ENCODE measurements at places on chromosomes 7 and 10.

GRCh38 chr7:3859431-3859830 is 558.4 kb downstream of the SDK1 start:
- no peak for DNase-seq

- DNase-seq: no peak
Observed at GRCh38 chr7:94241402-94241925, 153.2 kb upstream of the COL1A2 start.

- DNase-seq: no peak
Observed at GRCh38 chr10:75487755-75488125, 56.3 kb downstream of the LRMDA start.

- no peak for DNase-seq
Observed at GRCh38 chr10:119337796-119338432, 130.5 kb downstream of the GRK5 start.

DNA sequence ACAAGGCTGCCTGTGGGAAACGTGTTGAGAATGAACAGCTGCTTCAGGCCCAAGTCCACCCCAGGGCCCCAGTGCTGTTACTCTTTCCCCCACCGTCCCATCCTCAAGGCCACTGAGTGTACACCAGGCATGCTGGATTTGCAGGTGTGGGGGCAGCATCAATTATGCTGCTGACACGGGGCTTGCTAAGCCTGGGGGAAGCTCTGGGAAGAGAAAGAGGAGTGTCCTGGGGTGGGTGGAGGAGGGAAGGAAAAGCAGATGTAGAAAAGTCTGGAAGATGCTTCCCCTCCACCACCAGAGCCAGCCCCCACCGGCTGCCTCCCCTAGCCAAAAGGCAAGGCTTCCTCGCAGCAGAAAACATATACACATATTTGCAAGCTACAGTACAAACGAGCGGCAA is 153.9 kb downstream of the CDH23 start:
- no peak for DNase-seq

DNA sequence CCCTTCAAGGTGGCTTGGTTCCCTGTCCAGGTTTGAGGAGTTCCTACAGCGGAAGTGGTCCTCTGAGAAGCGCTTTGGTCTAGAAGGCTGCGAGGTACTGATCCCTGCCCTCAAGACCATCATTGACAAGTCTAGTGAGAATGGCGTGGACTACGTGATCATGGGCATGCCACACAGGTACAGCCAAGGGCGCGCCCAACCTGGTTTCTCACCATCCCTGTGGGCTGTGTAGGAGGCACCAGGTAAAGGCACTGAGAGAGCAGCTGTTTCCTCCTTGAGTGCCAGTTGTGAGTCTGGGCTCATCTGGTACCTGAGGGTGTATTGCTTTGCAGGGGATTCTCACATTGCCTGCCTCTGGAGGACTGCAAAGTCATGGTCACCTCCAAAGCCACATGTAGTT is 68.0 kb downstream of the OGDH start:
- no peak for DNase-seq

DNA sequence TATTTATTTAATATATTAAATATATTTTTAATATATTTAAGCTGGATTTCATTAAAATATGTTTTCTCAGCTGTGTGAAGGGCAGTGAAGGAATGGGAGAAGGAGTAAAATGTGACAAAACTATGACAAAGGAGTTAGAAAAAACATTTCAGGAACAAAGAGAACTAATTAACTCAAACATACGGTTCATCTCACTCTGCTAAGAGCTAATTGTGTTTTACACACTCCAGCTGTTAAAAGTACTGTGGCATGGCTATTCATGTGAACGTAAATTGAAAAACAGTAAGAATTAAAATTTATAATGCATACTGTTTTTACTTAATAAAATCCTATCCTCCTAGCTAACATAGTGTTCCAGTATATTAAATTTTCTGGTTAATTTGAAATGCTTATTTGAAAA is 262.5 kb upstream of the GNAI1 start:
- no peak for DNase-seq

DNA sequence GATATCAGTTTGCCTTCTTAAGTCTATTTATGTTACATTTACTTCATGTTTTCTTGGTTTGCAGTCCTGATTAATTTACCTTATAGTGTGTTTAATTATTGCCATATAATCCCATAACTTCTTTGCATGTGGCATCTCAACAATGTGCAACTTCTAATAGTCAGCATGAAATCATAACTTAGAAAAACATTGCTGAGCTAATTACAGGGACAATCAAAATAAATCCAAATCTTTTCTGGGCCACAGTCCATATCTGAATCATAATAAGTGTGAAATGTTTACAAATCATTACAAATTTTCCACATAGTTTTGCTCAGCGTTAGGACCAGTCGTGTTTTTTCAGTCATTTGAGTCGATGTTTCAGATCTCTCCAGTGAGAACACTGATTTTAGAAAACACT is 29.1 kb upstream of the CABCOCO1 start:
- DNase-seq: no peak

DNA sequence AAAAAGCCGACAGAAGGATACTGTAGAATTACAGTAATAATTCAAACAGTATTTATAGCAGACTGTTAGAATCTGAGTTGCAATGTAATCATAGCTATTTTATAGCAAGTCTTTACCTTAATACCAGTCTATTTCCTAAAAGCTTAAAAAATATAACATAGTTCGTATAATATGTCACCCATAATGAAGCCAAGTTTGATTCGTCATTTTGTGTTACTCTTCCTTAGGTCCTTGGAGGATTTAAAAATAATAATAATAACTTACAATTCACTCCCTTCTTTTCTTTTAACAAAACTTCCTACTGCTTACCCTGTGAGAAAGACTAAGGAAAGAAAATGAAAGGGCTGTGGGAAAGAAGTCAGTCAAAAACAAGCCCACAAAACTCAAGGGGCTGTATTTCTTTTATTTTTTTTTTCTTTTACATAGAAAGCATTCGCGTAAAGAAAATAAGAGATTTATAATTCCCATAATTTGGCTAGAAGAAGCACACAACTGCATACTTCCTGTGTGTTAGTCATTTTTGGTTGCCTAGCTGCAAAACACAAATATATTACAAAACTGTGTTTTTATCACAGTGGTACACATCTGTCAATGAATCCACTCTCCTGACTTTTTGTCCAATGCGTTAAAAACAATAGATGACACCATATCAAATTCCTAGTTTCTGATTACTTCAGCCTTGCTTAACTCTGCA is 187.2 kb upstream of the CELF2 start:
- DNase-seq: no peak

- no peak for DNase-seq
Observed at GRCh38 chr10:124301736-124302135, 117.0 kb downstream of the OAT start.

GRCh38 chr10:323651-324293 is 188.5 kb downstream of the ZMYND11 start:
- peak; percentile 29 for DNase-seq

DNA sequence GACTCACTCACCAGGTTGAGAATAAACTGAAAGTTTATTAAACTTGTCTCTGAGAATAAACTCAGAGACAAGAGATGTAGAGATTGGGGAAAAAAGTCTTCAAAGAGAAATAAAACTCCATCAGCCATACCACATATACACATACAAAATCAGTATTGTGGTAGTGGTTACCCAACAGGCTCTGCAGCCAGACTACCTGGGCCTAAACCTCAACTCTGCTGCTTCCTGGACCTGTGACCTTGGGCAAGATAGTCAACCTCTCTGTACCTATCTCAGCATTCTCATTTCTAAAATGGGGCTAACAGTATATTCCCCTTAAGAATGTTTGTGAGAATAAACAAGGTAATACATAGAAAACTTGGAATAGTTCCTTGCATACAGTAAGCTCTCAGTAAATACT is 15.3 kb downstream of the TPK1 start:
- no peak for DNase-seq

DNA sequence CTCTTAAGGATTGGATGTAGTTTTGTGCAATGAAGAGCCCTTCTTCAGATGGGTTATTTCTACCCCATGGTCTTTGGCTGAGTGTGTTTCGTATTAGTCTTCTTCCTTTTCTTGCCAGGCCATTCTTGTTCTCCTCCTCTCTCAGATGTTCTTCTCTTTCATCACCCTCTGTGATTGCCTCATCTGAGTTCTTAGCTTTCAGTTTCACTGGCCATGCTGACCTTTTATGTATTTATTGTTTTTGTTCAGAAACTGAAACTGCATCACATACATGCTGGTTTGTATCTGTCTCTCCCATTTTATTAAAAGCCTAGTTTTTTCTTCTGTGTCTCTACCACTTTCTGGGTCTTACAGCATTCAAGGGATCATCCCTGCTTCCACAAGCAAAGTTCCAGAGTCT is 21.7 kb upstream of the PCGF5 start:
- no peak for DNase-seq

DNA sequence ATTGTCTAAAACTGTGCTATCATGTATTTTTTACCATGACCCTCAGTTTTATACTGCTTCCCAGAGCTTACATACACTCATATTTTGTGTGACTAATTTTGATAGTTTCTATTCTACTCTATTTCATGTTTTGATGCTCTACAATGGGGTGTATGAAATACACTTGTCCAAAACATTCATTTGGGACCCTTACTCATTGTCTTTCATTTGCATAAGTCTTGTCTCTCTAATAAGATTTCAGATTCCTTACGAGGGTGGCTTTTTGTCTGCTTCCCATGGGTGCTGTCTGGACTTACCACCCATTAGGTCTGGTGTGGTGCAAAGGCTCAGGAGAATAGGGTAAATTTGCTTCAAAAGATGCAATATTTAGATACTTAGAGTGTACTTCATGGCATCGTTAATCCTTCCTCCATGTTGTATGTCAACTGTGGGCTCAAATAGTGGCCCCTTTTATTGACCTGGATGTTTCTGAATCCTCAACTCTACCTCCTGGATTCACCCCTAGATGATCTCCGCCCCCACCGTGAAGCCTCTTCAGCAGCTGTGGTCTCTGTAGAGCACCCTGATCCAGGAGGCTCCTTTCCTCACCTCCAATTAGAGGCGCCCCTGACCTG is 3.6 kb upstream of the GIMAP5 start:
- DNase-seq: no peak

DNA sequence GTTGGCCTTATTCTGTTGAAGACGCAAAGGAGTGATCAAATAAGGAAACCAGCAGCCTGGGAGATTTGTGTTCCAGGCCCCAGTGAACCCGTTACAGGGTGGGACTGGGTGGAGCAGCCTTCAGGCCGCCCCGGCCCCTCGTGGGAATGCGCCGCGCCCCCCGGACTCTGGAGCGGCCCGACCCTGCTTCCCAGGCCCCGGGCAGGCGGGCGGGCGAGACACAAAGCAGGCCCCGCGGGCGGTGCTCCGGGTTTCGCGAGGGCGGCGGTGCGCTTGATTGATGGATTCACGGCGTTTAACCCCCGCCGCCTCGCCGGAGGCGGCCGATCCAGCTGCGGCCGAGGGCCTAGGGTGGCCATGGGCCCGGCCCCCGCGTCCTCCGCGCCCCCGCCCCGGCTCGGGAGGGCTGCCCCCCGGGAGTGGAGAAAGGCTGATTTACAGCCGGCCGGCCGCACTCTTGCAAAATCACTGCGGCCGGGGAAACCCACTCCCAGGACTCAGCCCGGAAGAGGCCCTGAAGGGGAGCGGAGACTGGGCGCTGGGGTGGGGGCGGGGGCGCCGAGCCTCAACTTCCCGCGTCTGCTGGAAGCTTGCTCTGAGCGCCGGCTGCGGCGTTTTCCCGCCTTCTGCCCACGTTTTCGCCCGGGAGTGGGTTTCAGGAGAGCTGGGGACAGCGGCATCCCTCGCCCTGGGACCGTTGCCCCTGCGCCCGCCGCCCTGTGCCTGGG is 299.6 kb upstream of the NFE2L3 start:
- DNase-seq: no peak

DNA sequence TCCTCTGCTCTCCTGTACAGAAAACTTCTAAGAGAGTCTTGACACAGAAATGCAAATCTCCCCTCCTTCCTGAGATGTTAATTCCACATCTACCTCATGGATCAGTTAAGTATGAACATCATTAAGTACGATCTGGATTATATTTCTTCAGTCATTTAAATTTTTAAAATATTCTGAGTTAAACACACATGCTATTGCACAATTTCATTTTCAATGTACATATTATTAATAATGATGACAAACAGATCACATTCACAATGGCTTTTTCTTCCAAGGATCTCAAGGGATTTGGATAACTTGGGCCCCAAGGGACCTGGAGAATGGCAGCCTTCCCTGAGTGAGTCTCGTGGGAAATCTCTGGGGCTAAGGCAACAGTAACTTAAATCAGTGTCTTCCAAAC is 16.2 kb downstream of the BEND7 start:
- DNase-seq: no peak

DNA sequence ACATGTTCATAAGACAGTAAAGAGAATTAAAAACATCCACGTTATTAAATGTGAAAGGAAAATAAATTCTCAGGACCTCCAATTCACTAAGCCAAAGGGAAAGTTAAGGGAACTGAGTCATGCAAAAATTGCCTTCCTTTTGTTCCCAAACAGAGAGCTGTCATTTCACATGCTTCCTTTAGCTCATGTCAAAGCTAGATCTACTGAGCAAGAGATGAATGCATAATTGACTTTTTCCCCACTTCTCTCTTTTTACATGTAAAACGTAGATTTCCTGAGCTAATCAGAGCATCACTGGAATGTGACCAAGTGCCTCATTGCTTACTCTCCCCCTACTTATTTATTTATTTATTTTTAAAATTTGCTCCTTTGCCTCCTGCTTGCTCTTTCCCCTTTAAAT is 129.1 kb upstream of the AMPH start:
- no peak for DNase-seq

- no peak for DNase-seq
Observed at GRCh38 chr10:63919575-63920279, 398.5 kb downstream of the REEP3 start.

GRCh38 chr10:107473225-107473624 is 308.7 kb upstream of the SORCS1 start:
- no peak for DNase-seq

DNA sequence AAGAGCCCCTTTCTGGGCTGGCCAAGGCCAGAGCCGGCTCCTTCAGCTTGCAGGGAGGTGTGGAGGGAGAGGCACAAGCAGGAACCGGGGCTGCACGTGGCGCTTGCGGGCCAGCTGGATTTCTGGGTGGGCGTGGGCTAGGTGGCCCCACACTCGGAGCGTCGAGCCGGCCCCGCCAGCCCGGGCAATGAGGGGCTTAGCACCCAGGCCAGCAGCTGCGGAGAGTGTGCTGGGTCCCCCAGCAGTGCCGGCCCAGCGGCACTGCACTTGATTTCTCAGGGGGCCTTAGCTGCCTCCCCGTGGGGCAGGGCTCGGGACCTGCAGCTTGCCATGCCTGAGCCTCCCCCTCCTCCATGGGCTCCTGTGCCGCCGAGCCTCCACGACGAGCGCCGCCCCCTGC is 48.1 kb downstream of the SH2D4B start:
- DNase-seq: no peak

DNA sequence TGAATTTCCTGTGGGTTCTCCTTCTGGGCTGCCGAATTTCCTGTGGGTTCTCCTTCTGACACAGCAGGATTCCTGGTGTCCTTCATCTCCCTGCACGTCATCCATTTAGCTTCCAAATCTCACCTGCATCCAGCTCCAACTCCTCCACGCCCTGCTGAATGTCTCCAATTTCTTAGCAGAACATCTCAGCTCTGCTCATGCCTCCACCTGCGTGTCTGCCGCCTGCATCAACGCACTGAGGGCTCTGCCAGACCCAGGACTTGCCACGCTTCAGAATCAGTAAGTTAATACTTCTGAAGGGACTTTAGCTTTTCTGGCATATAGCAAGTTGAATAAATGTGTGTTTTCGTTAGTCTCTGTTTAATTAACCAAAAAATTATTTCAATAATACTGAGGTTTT is 31.1 kb upstream of the VIPR2 start:
- no peak for DNase-seq

GRCh38 chr7:4244635-4245034 is 437.5 kb upstream of the FOXK1 start:
- DNase-seq: no peak

GRCh38 chr7:137755427-137755826 is 91.3 kb downstream of the DGKI start:
- no peak for DNase-seq
